ENCODE measurements at places on chromosomes 7 and 10.

DNA sequence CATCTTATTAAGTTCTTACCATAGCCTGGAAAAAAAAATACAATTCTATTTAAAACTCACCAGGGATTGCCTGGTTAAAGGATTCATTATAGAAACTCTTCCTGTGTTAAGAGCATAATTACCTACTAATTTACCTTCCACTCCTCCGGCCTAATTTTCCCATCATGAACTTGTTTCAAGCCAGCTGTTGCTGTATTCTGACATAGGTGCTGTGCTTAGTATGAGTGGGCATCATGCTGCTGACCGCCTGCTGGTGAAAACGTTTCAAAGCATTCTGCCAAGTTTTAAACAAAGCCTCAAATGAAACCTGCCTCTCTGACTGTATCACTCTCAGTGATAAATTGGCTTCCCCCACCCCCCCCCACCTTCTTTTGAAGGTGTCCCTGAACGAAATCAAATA lies 47.8 kb upstream of the KCNMA1 start:
- DNase-seq, result no peak

DNA sequence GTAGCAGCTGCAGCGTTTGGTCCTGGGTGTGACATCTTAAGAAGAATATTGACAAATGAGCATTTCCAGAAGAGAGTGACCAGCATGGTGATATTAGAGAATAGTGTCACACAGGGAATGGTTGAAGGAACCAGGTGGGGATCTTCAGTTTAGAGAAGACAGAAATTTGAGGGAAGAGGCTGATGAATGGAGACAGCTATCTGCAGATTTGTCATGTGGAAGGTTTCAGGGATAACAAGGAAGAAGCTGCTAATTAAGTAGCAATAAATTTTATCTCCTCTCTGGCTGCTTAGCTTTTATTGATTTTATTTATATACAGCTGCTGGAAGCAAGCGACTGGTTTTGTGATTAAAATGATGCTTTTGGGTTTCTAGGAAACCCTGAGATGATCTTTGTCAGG lies 26.0 kb downstream of the SDK1 start:
- no peak for DNase-seq

GRCh38 chr10:71799608-71800453 lies 26.5 kb upstream of the VSIR start:
- no peak for DNase-seq

- no peak for DNase-seq
These were observed 38.1 kb upstream of the XPNPEP1 start for GRCh38 chr10:109961174-109962001.

GRCh38 chr10:128084991-128085390 lies 41.2 kb downstream of the MKI67 start:
- no peak for DNase-seq

- DNase-seq, result peak; percentile 89
These were observed 10.7 kb downstream of the NODAL start for GRCh38 chr10:70430493-70431445.

DNA sequence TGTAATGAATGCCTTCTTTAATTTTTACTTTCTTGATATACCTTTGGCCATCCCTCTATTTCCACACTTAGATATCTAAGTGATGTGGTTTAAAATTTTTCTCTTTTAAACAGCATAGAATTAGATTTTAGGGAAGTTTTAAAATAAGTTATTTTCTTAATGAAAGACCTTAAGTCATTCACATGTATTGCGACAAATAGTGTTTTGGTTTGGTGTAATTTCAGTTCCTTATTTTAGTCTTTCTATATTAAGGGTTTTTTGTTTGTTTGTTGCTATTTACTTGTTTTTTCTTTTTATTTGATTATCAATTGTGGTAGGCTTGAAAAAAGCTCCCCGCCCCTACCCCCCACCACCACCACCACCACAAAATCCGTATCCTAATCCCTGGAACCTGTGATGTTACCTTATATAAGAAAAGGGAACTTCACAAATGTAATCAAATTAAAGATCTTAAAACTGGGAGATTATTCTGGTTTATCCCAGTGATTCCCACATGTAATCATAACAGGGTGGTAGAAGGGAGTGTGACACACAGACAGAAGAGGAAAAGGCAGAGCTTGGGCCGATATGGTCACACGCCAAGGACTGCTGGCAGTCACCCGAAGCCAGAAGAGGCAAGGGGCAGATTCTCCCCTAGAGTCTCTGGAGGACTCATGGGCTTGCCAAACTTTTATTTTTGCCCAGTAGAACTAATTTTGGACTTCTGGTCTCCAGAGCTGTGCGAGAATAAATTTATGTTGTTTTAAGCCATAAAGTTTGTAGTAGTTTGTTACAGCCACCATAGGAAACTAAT lies 149.7 kb downstream of the NPSR1 start:
- DNase-seq, result no peak

- DNase-seq, result no peak
These were observed 267.8 kb downstream of the PARD3 start for GRCh38 chr10:34547291-34547690.

- no peak for DNase-seq
These were observed 568.5 kb downstream of the CALN1 start for GRCh38 chr7:71843676-71844075.

- peak; percentile 76 for DNase-seq
These were observed 967 bp upstream of the GLI3 start for GRCh38 chr7:42237811-42238541.

DNA sequence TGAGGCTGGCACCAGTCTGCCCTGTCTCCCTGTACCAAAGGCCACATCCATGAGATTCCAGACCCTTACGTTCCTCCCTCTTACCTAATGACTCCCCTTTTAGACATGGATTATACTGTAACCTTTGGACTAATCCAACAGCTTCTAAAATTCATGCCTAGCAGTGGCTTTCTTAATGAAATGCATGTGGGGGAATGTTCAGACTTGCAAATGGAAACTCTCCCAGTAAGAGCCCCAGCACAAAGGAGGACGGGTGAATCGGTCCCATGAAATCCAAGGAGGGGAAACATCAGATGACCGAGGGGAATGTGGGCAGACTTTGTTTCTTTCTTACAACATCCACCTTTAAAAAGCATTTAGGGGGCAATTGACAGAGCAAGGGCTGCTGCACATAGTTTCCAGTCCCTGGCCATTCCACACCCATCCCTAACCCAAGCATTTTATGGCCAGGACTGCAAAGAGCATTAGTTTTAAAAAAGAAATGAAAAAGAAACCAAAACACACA lies 71.5 kb downstream of the COL13A1 start:
- DNase-seq, result no peak
